ENCODE measurements at places on chromosomes 11 and 22.

DNA sequence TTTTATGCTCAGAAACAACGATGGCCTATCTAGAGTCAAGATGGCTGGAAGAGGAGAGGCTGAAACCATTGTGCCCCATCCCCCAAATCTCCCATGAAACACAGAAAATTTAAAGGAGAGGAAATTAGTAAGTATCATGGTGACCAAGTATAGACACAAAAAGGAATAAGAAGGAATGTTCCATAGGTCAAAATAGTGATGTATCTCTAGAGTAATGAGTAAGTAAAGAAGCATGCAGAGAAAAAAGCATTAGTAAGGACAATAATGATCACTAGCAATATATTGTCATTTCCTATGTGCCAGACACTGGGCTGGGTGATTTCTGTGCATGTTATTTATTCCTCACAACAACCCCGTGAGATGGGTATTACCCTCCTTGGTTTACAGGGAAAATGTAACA is 2.6 kb upstream of the SLC22A24 start:
- DNase-seq: no peak

- no peak for DNase-seq
Measured at GRCh38 chr11:69650832-69651344, 9.9 kb downstream of the CCND1 start.

DNA sequence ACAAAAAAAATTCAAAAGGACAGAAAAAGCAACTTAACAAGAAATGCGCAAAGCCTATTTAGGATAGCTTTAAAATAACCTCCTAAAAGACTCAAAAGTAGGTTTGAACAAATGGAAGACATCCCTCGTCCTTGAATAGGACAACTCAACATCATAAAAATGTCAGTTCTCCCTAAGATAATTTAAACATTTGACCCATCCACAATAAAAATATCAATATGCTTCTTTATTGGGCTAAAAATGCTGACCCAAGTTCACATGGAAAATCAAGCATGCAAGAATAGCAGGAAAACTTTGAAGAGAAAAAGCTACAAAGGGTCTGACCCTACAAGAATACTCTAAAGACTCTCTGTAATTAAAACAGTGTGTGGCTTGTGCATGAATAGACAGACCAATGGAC is 12.1 kb upstream of the KCTD17 start:
- no peak for DNase-seq

GRCh38 chr11:31424652-31425051 is 55.0 kb downstream of the DNAJC24 start:
- DNase-seq: no peak

- DNase-seq: no peak
Measured at GRCh38 chr22:41772645-41773044, 27.8 kb upstream of the CCDC134 start.

DNA sequence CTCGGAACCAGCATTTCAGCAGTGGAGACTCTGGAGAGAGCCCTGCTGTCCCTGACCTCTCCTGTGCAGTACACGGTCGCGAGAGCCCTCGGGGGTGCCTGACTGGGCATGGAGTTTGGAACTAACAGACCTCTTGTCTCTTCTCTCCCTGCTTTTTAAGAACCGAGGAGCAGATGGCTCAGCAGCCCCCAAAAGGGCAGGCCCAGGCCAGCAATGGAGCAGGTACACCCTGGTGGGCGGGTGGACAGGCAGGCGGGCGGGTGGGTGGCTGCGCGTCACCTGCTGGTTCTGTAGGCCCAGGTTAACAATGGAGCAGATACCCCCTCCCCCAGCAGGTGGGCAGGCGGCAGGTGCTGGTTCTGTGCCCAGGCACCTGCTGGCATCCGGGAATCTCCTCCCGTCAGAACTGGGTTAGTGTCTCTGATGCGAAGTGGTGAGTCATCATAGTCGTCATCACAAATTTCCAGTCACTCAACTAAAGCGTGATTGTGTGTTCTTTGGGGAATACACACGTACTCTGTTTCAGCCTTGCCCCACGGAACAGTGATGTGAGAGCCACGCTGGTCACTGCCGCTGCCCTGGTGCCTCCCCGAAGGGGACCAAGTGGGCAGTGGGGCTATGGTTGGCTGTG is 41.1 kb downstream of the GRAMD4 start:
- DNase-seq: no peak

GRCh38 chr11:34052036-34052607 is 591 bp downstream of the CAPRIN1 start:
- DNase-seq: peak; percentile 94

DNA sequence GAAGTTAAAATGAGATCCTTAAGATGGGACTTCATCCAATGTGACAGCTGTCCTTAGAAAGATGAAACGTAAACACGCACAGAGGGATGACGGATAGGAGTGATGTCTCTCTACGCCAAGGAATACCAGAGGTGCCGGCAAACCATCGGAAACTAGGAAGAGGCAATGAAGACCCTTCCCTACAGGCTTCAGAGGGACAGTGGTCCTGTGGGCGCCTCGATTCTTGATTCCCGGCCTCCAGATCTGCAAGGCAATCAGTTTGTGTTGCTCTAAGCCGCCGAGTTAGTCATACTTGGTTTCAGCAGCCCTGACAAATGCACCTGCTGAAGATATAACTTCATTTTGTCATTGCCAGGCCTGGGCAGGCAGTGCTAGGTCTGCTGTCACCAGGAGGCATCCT is 1455.1 kb downstream of the TBC1D22A start:
- no peak for DNase-seq

- no peak for DNase-seq
Measured at GRCh38 chr11:117535201-117535849, 207.7 kb downstream of the CEP164 start.

- peak; percentile 11 for DNase-seq
Measured at GRCh38 chr22:35727436-35727835, 9.8 kb downstream of the APOL5 start.

DNA sequence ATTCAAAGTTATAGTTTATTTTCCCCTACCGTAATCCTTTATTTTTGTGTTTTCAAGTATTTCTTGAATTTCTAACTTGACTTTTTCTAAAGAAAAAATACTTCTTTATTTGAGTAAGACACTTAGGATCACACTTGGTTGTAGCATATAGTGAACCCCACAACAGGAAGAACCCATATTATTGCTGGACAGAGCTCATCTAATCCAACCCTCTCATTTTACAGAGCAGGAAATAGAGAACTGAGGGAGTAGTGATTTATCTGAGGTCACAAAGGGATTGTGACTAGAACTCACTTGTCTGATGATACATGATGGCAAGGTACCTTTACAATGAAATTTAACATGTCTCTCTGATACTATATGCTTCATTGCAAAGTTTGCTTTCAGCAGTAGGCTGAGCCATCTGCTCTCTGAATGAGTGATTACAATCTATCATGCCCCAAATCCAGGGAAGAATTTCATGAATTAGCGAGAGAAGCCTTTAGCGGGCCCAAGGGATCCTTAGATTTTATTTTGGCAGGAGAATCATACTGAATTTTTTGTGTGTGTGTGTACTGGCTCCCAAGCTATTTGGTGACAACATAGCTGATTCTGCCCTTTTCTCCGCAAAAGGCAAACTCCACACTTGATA is 9.8 kb downstream of the SLC17A6 start:
- DNase-seq: no peak

DNA sequence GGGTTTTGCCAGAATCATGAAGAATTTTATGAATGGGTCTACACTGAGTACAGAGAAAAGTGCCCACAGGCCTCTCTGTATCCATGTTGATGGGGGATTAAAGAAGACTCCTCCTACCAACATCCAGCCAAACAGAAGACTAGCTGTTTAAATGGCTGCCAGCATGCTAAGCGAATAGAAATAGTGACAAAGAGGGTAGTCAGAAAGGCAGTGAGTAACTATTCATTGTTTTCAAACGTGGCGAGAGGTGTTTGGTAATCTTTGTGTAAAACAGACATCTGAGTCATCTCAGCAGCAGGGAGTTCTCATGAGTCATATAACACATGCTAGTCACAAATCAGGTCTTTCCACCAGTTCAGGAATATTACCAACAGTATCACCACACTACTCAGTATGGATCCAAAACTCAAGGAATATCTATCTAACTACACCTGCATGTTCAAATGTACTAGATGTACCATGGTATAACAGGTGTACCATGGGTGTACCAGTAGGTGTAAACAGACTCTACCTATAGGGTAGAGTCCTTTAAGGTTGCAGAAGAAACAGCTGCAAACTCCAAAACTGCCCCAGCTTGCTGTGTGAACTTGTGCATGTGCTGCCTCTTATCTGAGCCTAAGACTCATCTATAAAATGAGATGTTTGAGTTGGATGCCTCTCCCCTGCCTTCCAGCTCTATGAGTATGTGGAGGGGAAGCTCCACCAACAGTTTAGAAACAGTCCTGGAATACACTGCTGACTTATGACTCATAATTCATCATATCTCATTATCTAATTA is 82.0 kb downstream of the SLC1A2 start:
- no peak for DNase-seq

- DNase-seq: no peak
Measured at GRCh38 chr11:117026593-117027330, 71.5 kb downstream of the SIK3 start.

DNA sequence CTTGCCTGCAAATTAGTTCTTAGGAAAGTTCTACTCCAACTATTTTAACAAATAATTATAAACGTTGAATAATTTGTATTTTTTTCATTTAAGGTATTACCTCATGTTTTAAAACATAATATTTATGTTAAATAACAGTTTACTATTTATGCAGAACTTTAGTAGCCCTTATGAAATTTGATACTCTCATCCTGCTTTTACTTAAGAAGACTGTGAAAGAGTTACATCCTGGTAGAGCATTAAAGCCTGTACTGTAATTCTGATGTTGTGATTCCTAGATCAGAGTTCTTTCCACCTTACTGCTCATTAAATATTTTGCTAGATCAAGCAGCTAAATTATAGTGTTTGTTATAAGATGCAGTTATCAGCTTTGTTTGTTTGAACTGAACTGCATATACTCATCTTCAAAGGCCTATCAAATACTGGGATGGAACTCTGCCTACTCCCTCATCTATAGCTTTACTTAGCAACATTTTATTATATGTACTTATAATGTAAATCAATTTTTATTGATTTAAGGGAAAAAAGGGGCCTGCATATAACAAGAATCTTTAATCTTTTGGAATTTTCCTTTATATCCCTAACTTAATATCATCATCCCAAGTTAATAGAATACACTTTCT is 304.2 kb downstream of the DYNC2H1 start:
- no peak for DNase-seq

DNA sequence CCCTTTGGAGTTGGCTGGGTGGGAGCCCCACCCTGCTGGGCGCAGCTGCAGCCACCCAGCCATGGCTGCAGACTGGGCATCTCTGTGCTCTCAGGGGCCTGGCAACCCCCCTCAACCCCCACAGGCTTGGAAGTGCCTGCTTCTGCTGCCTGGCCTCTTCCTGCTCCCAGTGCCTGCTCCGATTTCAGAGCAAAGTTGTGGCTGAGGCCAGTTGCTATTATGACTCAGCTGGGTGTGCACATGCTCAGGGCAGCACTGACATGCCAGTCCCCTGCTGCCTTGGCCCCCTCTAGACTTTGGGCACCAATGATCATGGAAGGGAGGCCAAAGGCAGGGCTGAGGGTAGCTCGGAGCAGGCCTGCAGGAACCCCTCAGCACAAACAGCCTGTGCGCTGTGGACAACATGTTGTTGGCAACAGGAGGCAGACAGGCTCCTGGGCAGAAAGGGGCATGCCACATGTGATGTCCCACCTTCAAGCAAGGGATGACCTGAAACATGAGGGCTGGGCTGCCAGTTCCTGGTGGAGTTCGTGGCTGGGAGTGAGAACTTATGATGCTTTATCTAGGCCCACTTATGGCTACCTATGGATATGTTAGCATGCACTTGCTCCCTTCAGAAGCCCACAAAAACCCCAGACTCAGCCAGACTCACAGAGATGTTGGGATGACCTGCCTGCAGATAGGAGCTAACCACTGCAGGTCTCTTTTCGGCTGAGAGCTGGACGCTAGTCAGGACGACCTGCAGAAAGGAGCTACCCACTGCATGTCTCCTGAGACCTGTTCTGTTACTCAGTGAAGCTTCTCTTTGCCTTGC is 96.4 kb upstream of the AMOTL1 start:
- no peak for DNase-seq

DNA sequence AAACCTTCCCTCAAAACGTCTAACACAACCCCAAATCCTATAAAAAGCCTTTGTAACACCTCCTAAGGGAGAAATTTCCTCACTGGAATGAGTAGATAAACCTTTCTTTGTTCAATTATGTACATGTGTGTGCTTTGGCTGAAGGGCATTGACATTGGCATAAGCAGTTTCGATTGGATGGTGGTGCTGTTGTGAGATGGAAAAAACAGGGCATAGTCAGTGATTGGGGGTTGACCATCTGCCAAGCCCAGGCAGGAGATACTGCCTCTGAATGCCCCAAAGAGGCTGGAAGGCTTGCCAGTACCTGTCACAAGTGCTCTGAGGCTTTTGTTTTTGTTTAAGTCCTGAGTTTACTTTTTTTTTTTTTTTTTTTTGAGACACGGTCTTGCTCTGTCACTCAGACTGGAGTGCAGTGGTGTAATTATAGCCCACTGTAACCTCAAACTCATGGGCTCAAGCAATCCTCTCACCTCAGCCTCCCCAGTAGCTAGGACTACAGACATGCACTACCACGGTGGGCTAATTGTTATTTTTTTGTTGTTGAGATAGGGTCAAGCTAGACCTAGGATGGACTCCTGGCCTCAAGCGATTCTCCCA is 1.2 kb upstream of the CCDC117 start:
- no peak for DNase-seq

GRCh38 chr22:22812031-22812905 is 75.3 kb upstream of the IGLL5 start:
- no peak for DNase-seq

DNA sequence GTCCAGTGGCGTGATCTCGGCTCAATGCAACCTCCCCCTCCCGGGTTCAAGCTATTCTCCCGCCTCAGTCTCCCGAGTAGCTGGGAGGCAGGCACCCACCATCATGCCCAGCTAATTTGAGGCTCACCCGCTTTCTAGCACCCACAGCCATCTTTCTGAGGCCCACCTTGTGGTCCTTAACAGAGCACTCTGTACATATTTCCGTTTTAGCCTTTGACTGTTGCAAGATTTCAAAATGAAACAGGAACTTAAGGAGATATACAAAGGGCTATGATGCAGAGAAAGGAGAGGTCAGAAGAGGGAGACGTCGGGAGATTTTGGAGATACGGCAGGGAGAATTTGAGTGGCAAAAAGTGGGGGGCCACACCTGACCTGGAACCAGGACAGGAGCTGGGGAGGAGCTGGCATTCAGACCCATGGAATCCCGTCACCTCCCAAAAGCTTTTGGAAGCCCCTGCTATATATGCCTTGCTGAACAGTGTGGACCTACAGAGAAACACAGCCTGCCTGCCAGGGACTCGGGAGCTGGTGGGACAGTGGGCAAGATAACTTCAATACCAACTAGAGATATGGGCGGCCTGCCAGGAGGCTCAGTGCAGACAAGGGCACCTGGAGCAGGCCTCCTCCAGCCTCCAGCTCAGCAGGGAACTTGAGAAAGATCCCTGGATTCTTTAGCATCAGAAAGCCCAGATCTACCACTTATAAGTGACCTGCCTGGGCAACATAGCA is 8.0 kb upstream of the CLCF1 start:
- DNase-seq: no peak

DNA sequence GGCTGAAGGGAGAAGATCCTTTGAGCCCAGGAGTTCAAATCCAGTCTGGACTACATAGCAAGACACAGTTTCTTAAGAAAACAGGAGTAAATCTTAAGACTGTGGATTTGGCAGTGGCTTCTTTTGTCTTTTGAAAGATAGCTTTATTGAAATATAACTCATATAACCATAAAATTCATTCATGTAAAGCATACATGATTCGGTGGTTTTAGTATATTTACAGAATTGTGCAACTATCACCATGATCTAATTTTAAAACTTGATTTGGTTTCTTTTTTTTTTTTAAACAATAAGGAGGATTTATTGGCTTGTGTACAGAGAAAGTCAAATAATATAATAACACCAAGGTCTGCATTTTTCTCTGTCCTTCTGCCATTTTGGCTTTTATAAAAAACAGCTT is 23.1 kb upstream of the PSMA1 start:
- no peak for DNase-seq

All from erythroblast (primary cell).